Naive thymus-derived CD8-positive, alpha-beta T cell (primary cell): ENCODE measurements at places on chromosomes 1 and 21.

GRCh38 chr1:187883356-187883755 is 1054.6 kb downstream of the PLA2G4A start:
- no peak for DNase-seq

- DNase-seq: peak; percentile 52
Measured at GRCh38 chr1:151326619-151327222, 495 bp downstream of the PI4KB start.

DNA sequence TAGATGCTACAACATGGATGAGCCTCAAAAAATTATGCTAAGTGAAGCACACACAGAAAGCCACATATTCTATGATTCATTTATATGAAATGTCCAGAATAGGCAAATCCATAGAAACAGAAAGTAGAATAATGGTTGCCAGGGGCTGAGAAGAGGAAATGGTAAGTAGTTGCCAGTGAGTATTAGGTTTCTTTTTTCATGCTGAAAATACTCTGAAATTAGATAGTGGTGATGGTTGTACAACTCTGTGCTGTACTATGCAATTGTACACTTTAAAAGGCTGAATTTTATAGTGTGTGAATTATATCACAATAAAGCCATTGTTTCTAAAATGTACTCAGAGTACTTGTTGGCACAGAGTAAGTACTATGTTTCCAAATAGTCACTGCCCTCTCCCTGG is 15.5 kb upstream of the GFI1 start:
- no peak for DNase-seq

GRCh38 chr1:26378088-26378878 is 5.7 kb upstream of the ZNF683 start:
- DNase-seq: peak; percentile 71

DNA sequence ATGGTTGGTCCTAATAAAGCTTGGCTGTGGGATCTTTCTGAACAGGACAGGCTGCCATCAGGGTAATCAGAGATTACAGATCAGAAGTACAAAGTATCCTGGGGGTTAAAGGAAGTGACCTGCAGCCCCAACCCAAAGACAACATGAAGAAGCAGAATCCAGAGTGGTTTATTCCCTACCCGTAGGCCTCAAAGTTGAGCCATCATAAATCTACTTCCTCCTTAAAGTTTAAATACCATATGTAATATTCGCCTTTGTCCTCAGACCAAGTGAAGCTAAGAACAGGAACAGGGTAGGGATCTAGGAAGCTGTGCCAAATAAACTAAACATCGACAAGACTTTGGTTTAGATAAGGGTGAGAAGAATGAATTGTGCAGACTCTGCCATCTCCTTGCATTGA is 15.9 kb upstream of the DHX9 start:
- no peak for DNase-seq

DNA sequence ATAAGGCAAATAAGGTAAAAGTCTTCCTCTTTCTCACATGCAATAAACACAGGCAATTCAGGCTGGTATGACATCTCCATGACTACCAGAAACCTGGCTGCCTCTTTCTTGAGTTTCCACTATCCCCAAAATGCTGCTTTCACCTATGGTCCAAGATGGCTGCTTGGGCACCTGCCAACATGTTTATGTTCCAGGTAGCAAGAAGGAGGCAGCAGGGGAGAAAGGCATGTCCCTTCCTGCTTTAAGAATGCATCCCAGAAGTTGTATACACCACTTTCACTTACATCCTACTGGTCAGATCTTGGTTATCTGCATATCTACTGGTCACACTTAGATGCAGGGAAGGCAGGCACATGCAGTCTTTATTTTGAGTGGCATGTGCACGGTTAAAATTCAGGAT is 19.4 kb upstream of the ACOT11 start:
- no peak for DNase-seq

- DNase-seq: peak; percentile 59
Measured at GRCh38 chr1:66981679-66982078, 56.9 kb downstream of the MIER1 start.

DNA sequence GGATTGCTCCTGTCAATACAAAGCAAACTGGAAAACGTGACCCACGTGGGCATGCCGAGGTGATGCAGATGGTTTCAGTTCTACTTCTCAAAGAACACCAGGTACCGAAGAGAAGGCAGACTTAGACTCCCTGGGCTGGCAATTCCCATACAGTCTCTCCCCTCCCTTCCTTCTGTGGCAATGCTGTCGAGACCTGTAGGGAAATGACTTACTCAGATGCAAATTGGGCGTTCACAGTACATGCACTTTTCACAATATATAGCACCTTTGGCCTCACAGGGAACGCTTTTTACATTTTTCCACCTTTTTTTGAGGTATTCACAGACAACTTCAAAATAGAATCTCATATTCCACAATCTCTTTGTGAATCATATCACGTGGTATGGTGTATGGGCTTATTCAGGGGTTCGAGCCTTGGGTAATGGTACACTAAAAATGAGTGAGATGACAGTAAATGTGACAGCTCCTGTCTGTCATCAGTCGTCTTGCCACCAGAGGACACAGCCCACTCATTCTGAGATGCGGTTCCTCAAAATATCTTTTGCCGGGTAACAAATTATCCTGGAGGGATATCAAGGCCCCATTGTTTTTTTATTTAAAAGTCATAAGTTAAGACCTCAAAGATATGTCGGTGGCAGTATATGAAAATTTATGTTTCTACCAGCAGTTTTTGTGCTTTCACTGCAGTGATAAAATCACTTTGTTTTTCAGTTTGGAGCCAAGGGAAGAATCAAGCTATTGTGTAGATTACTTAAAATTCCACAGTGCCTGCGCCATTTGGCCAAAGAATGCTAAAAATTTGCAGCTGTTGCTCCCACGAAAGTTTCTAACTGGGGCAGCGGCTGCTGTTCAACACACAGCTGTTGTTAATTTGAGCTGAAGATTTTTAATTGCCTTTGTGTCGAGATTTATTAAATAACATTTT is 168.4 kb downstream of the ZZZ3 start:
- DNase-seq: no peak

- no peak for DNase-seq
Measured at GRCh38 chr1:160371756-160372155, 4.9 kb downstream of the NHLH1 start.

DNA sequence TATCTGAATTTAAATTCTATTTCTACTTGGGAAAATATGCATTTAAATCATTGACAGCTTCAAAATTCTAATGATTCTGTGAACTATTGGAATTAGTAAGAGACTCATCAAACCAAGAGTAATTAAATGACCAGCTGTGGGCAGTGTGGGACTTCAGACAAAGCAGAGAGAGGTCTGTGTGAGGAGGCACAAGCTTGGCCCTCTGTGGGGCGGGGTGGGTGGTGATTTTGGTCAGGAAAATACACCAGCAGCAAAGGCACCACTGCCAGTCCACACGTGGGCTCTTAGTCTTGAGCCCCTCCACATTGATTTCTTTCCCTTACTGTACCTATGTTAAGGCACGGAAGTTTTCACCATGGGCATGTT is 39.2 kb upstream of the RAB4A start:
- no peak for DNase-seq

DNA sequence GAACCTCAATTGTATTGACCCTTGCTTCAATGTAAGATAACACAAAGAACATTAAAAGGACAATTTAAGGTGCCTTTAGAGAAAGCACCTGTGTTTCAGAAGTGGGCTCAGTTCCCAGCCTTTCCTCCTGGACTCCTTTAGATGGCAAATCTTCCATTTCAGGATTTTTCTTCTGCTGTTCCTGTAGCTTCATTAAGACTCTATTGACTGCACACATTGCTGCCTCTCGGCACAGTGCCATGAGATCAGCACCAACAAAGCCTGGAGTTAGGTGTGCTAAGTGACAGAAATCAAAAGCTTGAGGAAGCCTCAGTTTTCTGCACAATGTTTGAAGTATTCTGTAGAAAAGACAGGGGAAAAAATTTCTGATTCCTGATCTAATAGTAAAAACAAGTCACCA is 40.6 kb downstream of the NVL start:
- no peak for DNase-seq

GRCh38 chr21:42171091-42172053 is 47.6 kb upstream of the ABCG1 start:
- no peak for DNase-seq

- DNase-seq: no peak
Measured at GRCh38 chr1:65939636-65940035, 146.9 kb downstream of the PDE4B start.

DNA sequence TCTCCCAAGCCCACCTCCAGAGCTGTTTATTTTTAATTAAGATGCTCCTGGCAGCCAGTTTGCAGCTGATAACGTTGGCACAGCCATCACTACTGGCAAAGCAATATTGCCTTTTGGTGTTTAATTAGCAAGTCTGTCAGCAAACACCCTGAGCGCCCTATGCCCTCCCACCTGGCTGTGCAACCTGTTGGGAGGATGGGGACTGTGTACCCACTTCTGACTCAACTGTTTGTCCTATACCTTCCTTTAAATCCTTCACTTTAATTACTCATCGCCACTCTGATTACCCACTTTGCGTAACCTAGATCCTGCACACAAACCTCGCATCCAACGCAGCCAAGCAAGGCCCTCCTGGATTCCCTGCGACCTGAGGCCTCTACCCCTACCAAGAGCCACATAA is 67.1 kb downstream of the BCAR3 start:
- DNase-seq: no peak
